GM12864 (cell line): ENCODE measurements at places on chromosomes 3 and 15.

DNA sequence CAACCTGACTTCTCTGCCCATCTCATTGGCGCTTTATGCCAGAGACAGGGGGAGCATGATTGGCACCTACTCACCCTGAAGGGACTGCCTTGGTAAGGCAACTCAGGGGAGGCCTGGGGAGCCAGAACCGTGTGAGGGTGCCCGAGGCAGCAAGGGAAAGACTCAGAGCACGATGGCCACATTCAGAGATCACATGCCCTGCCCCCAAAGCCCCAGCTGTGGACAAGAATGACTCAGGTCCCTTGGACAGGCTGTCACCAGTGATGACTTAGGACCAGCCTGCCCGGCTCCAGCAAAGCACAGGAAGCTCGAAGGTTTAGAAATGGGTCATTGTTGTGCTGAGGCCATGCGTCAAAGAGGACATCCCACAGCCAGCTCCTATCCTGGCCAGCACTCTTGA is 49.1 kb upstream of the LIMD1 start:
- DNase-seq = no peak

DNA sequence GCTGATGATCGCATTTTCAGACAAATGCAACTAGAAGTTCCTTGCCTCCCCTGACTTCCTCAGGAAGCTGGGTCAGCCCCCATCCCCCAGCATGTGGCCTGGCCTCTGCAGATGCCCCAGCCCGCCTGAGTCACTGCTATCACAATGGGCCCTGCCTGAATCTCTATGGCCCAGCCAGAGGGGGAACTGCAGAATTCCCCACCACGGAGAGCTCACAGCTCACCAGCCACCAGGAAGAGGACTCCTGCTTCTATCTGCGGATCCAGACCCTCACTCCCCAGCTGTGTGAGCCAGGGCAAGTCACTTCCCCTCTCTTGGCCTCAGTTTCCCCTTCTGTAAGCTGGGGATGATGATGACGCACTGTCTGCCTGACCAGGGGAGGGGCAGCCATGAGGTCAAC is 6.9 kb downstream of the PLXND1 start:
- no peak for DNase-seq

DNA sequence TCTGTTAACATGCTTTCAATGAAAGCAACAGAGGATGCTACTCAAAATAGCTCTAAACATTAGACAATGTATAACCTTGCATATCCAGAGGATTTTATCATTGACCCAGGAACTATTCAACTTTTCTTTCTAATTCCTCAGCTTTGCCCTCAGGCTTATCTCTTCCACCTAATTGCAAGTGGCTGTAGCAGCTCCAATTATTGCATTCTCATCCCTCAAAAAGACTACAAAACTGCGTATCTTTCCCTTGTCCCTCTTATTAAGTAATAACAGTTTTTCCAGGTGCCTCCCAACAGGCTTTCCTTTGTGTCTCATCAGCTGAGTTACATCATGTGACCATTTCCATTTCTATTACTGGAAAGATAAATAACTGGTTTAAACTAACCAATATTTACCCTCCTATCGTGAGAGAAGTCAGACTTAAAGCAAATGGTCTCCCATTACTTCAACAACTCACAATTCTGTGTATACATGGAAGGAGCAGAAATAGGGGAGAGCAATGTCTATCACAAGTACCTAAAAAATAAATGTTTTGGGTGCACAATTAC is 78.0 kb upstream of the MBNL1 start:
- DNase-seq = no peak

- no peak for DNase-seq
Measured at GRCh38 chr3:152305075-152305474, 36.3 kb downstream of the MBNL1 start.

DNA sequence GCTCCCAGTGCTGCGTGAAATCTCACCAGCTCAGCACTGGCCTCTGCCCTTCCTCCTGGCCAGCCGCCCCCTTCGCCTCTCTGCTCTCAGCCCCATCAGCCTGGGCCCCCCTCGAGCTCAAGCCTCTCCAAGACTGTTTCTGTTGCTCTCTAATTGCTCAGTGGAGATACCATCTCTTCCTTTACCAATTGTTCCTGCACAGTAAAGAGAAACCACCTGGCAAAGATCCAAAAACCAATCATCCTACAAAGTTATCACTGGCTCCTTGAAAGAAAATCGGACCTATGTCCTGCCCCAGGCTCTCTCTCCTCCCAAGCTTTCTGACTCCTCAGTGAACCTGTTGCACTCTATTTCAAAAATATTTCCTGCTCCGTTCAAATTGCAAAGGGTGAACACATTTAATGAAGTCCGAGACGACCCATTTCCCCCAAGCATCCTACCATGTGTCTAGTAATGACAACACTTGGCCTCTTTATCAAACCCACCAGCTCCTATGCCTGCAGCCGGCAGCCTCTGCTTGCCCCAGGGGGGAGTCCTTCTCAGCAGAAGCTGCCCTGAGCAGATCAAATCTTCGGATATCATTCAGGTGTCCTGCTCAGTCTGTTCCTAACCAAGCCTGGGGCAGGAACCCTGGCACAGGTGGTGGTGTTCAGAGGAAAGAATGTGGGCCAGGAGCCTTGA is 53.7 kb upstream of the FAM174B start:
- DNase-seq = no peak

DNA sequence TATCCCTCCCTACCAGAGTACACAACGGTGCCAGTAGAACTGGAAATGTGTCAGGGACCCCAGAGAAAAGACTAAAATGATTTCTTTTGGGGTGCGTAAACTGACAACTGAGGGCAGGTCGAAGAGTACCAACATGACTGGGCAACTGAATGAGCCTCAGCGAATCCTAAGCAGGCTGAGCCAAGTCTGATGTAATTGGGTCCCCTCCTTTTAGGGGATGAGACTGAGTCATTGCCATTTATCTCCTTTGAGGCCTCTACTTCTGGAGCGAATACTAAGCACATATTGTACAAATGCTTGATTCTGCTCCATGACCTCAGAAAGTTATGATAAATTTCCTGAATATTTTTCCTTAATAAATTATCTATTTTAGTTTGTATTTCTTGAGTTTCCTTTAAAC is 17.3 kb upstream of the GPR156 start:
- DNase-seq = no peak

- DNase-seq = no peak
Measured at GRCh38 chr15:98770984-98771383, 122.6 kb downstream of the IGF1R start.

- no peak for DNase-seq
Measured at GRCh38 chr15:59866642-59867041, 137.5 kb upstream of the FOXB1 start.

DNA sequence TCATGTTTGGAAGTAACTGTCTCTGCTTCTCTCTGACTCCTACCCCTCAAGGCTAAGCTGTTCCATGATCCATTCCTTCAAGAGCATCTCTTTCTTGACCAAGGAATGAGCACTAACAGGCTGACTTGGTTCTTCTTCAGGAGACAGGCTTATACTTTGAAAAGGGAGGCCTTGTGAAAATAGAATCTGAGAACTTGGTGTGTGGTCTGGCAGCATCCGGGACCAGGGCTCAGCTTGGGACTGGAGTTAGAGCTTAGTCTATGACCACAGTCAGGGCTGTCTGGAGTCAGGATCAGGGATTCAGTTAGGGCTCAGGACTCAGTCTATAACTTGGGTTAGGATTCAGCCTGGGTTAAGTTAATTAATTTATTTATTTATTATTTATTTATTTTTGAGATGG is 44.9 kb upstream of the SLC6A6 start:
- no peak for DNase-seq

GRCh38 chr3:124826703-124827102 is 60.5 kb downstream of the ITGB5 start:
- DNase-seq = no peak

DNA sequence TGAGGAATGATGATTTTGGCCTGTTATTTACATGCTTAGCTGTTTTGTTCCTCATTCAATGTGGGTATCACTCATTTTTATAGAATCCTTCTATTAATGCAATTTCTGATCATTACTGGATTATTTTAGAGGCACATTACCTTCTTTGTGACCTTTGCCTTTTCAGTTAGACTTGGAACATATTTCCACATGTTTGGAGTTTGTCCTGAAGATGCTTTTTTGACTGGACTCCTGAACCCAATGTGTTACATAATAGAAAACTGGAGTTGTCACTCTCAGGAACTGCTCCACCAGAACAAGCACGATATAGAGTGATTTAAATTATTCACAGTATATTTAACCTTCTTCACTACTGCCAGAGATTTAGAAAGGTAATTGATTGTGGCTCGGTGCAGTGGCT is 59.5 kb downstream of the TP63 start:
- DNase-seq = no peak

GRCh38 chr3:14295037-14295436 is 107.4 kb upstream of the SLC6A6 start:
- DNase-seq = no peak

- DNase-seq = no peak
Measured at GRCh38 chr15:72342385-72342784, 22.4 kb upstream of the CELF6 start.

DNA sequence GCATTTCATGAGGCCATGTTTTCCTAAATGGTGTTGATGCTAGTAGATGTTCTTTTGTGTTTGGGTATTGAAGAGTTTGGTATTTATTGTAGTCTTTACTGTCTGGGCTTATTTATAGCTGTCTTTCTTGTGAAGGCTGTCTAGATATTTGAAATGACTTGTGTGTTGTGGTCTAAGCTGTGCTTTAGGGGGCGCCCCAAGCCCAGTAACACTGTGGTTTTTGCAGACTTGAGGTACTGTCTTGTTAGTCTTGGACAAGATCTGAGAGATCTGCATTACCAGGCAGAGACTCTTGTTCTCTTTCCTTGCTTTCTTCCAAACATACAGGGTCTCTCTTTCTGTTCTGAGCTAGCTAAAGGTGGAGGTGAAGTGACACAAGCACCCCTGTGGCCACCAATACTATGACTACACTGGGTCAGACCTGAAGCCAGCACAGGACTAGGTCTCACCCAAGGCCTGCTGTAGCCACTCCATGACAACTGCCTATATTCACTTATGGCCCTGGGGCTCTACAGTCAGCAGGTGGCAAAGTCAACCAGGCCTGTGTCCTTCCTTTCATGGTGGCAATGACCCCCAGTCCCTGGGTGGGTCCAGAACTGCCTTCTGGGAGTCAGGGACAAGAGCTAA is 152.1 kb upstream of the TBC1D5 start:
- no peak for DNase-seq

- no peak for DNase-seq
Measured at GRCh38 chr3:71681224-71681668, 44.0 kb downstream of the EIF4E3 start.

GRCh38 chr15:75776065-75776423 is 63.4 kb upstream of the CSPG4 start:
- no peak for DNase-seq

DNA sequence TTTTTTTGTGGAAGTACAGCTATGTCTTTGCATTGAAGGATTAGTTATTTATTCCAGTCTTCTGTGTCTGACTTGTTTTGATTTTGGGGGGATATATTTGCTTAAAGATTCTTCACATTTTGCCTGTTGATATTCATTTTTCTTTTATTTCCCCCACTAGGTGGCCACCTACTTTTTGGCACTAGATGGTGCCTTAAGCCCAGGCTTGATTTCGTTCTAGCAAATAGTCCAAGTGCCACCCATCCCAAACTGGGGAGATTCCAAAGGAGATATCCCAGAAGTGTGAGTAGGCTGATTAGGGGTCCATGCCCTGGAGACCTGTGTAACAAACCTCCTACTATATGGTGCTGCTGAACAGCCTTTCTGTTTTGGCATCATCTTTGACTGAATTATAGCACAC is 80.0 kb upstream of the SPATA16 start:
- DNase-seq = no peak

DNA sequence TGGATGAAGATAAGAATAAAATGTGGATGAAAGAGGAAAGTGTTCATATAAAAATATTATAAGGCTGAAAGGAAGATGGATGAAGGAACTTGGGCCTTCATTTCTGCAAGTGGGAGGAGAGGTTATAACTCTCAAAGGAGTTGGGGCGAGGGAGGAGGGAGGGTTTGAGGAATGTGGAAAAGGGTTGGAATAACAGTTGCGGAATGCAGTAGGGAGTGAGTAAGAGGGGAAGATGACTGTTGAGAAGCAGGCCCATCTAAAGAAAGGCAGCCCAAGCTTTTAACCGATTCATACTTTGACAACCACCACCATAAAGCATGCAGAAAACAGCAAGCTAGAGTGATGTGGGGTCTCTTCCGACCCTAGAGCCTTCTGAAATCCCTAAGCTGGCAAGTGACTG is 8.3 kb upstream of the TM4SF4 start:
- no peak for DNase-seq

DNA sequence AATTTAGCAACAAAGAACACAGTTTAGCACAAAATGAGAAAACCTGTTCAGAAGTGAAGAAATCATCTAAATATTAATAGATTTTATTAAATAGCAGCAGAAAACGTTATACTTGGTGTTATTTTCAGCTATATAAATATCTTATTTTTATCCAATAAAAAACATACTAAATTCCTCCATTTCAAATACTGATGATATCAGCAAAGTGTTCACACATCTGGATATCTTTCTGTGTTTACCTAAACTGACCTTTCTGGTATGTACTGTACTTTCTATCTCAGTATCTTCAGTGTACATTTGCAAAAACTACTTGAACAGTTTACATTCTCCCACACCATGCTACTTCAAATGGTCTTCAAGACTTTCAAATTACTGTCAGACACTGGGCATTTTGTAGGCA is 179.9 kb downstream of the ZBTB20 start:
- DNase-seq = no peak
